ENCODE measurements at places on chromosomes 4 and X. TPM values are rescaled to one million over a fixed set of nuclear protein-coding genes. Genes with fewer than 3 reads are reported as not detected.

DNA sequence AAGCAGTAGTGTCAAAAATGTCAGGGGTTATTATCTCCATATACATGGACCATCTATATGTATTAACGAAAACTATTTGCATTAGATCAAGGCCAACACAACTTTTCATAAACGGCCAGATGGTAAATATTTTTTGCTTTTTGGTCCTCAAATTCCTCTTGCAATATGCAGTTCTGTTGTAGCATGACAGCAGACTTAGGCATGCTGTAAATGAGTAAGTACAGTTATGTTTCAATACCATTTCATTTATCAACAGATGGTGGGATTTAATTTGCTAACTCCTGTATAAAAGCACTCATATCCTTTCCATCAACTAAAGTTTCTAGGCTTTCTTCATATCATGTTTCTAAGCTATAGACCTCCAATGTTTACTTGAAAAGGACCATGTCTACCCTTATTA lies 208.1 kb downstream of the ANKRD50 start:
- no peak for DNase-seq

- DNase-seq = no peak
These were observed 1.0 kb upstream of the SNCA start for GRCh38 chr4:89837993-89838390.

Gene NAP1L2
- total RNA-seq = not detected

Gene TEX13D
- not detected for total RNA-seq

Gene SORBS2
- 20.3 TPM for total RNA-seq

Gene MAGEE2
- total RNA-seq = not detected

DNA sequence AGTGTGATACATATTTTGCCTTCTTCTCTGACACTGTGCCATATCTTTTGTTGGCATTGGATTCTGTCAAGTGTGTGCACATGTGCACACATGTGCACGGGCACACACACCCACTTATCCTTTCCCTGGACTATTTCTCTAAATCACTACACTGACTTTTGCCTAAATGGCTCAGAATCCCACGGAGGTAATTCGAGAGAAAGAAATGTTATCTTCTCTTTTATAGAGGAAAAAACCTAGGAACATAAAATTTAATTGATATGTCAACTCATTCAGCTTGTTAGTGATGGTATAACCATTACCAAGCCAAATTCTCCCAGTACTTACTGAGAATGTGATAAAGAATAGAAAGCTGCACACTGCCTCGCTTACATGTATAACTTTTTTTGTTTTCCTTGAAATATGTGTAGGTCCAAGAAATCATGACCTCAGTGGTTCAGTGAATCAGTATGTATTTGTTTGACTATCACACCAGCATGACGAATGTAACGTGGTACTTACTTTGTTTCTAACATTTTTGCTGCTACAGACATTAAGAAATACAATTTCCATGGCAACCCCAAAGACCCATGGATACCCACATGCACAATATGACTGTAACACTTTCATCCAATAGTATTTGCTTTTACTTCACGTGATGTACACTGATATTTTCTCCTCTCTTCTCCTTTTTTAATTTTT lies 163.0 kb downstream of the PCDH7 start:
- DNase-seq = no peak

Gene CXCL1
- 158 TPM for total RNA-seq

- no peak for DNase-seq
These were observed 95.6 kb downstream of the MID1IP1 start for GRCh38 chrX:38896724-38897298.

DNA sequence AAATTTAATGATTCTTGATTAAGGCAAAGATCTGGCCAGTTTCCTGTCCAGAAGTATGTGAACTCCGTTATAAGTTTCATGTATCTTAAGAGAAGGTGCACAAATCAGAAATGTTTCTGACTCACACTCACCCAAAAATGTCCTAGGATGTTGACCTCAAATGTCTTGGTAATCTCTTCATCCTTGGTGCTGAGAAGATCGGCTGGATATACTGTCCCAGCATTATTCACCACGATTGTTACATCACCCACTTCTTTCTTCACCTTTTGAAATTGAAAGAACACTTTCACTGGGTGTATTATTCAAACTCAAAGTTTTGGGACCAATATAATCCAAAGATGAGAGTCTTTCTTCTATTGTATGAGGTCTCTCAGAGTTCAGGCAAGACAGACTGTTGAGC lies 5.7 kb downstream of the HSD17B13 start:
- no peak for DNase-seq

DNA sequence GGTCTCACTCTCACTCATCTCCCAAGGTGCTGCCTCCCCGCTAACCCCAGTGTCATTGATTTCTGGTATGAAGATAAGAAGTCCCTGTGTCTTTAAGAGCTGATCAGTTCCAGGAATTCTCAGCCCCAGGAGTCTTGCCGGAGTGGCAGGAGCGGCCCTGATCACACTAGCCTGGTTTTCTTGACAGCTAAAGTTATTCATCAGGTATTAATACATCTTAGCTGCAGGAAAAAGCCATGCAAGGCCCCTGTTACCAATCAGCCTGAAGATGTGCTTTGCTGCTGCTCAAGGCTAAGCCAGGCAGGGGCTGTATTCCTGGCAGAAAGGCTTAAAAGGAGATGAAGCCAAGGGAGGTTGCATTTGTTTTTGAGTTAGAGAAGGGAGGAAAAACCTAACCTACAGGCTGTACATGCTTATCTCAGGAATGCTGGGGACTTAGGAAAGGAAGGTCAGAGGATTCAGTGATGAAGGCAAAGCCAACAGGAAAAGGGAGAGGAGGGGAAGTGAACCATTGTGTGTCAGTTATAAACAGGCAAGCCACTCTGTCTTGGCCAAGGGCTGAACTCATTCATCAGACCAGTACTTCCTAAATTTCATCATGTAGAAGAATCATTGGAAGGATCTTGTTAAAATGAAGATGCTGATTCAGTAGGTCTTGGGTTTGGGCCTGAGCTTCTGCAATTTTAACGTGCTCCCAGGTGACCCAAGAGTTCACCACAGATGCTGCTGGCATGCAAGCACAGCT lies 8.6 kb downstream of the SRPX start:
- DNase-seq = no peak

- DNase-seq = no peak
These were observed 1.1 kb upstream of the CD38 start for GRCh38 chr4:15776871-15777648.

DNA sequence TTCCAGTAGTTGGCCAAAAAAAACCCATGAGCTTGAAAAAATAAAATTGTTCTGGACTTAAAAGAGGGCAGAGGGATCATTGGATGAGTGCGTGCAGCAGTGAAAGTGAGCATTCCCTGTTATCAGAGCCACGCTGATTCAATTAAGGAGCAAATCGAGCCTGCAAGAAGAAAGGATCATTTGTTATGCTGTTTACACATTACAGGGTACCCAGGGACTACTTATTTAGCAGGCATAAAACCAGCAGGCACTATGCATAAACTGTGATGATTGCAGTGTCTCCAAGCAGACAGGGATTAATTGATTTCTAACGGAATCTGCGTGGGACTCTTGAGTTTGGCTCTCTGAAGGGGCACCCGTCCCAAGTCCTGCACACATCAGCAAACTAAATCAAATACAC lies 83.5 kb downstream of the SHOX start:
- DNase-seq = no peak

Gene IL2RG
- total RNA-seq = not detected
